ENCODE measurements at places on chromosomes 11 and 22. TPM values are rescaled to one million over a fixed set of nuclear protein-coding genes. Genes with fewer than 3 reads are reported as not detected.
A peak's percentile ranks its signal among the peaks of the same experiment; 100 is the strongest.

AIFM3 gene
- total RNA-seq: 0.42 TPM

STX3 gene
- total RNA-seq: 9.1 TPM

TCN1 gene
- not detected for total RNA-seq

C11orf86 gene
- total RNA-seq: not detected

VPREB3 gene
- total RNA-seq: 1.1 TPM

TMA7B gene
- total RNA-seq: not detected

CD3D gene
- total RNA-seq: 0.46 TPM

NCAPH2 gene
- 20.0 TPM for total RNA-seq

TRPM5 gene
- not detected for total RNA-seq

- DNase-seq: no peak
These were observed 46.6 kb downstream of the OTOG start for GRCh38 chr11:17593466-17594245.

DNA sequence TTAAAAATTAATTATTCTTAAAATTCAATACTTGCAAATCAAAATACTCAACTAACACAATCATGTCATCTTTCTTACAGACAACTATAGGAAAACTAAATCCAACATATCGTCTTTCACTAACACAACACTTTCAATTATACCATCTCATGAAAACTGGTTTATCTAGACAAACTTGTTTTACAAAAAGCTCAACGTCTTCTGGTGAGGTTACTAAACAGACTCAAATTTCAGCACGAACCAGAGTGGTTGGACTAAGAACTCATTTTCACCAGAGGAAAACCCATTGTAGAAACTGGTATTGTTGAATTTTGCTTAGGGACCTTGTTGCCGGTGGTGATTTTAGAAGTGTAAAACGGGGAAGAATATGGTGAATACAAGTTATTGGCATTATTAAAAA, 52.2 kb downstream of the NUP98 start:
- no peak for DNase-seq

- no peak for DNase-seq
These were observed 377.2 kb upstream of the DDI1 start for GRCh38 chr11:103659206-103659618.

DNA sequence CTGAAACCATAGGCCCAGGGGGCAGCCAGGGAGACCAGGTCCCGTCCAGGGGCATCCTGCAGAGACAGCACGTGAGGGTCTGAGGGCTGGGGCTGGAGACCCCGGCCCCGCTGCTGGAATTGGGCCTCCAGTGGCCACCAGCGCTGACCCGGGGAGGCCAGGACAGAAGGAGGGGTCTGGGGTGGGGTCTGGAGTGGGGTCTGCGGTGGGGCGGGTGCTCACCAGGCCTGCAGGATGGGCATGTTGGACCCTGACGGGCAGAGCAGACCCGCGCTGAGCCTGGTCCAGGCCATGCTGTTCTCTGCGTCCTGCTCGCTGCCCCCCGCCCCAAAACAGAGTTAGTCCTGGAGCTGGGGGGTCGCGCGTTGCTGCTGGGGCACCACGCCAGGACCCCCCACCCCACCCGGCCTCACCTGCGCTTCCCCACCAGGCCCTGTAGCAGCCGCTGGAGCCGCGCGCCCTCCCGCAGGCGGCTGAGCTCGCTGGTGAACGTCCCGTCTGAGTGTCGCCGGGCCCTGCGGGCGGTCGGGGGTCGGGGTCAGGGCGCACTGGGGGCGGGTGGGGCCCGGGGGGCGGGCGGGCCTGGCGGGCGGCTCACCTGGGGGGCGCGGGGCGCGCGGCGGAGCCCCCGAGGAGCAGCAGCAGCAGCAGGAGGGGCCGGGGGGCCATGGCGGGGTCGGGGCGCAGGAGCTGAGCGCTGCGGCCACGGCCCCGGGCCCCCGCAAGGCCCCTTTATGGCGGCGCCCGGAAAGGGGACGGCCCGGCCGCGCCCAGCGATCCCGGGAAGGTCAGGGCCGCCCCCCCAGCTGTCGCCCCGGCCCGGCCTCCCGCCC, at the start of gene SCT:
SCT (minus strand) TSS at position 707 of the 833 bp plus-strand sequence; CDS start at position 669, 38 bp downstream.
- no peak for DNase-seq

DNA sequence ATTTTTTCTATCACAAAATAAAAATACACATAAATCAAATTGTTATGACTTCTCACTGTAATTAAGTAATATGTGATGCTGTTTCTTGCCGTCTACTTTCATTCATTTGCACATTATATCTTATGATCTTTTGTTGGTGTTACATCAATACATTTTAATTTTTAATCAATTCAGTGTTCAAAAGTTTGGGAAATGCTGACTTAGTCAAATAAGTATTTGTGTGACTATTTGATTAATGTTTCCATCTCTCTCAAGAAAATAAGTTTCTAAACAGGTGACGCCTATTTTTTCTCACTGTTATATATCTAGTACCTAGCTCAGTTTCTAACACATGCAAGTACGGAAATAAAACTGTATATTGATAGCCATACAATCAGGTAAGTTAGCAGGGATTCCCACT, 329.5 kb upstream of the KIRREL3 start:
- DNase-seq: no peak

GRCh38 chr22:38970551-38970950, 11.6 kb upstream of the APOBEC3B start:
- no peak for DNase-seq

DNA sequence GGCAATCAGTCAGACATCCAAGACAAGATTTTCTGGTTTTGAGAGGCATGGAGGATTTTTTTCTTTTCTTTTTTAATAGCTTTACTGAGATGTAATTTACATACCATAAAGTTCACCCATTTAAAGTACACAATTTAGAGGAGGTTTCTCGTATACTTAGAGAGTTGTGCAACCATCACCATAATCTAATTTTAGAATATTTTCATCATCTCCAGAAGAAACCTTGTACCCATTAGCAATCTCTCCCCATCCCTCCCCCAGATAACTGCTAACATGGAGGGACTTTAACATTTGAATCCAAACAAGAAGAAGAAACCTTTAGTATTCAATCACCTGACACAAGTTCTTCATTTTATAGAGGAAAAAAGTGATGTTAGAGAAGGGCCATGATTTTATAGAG, 83.6 kb downstream of the CLPB start:
- DNase-seq: no peak

DNA sequence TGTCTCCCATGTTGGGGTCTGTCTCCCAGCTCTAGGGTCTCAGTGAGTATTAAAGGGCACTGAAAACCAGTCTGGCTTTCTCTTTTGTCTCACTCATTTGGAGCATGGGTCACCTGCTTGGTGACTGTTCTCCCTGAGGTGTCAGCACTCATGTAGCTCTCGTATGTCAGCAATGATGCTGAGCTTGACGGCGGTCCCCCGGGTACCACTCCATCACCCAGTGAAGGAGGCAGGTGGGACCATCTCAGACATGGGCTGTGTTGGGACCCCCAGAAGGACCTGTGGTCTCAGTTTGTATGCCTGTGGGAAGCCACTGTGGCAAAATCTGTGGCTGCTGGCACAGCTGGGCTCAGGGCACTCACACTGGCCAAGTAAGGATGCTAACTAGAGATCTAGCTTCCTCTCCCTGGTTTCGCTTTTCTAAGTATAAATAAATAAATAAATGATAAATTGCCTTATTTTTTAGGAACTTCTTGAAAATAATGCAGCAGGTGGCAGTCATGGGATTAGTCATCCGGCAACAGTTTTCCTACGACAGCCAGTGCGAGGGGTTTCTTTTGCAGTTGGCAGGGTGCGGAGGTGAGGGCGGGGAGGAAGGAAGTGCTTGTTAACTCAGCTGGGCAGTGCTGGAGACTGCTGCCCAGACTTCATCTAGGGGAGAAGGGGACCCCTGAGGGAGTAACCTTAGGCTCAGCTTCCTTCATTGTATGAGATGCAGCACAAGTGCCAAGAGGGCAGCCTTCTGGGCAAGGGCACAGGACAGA, 48.8 kb downstream of the OSBP2 start:
- no peak for DNase-seq

GRCh38 chr11:72965672-72966071, 151.5 kb downstream of the ATG16L2 start:
- no peak for DNase-seq

DNA sequence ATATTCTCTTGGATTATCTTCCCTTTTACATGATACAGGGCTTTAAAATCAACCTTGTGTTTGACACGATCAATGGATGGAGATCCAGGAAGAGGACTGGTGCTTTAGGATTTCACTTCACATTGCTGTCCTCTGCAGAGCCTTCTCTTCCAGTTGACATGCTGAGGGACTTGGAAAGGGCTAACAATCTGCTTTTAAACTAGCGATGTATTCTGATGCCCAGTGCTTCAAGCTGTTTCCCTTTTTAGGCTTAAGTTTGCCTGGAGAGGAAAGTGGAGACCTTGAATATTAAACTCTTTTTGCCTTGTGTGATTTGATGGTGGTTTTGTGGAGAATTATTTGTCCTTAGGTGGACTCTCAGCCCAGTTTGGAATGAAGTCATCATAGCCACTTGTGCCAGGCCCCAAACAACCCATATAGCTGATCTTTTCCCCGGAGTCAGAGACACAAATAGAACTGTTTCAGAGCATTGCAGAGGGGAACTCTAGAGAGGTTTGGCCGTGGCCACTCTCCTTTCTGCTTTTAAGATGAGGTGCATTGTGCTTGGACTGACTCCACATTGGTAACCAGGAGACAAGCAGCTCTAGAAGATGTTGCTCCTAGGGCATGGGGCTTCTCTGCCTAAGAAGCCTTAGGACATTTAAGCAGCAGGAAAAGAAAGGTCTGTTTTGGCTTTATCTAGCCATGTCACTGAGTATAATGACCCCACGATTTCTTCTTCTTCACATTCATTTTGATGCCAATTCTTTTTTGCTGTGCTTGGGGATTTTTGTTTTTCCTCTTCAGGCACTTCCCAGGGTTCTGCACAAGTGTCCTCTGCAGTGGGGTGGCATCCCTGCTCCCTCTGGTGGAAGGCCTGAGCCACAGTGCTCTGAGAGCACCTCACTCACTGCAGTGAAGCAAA, 152.8 kb downstream of the NCAM1 start:
- DNase-seq: peak; percentile 17

DNA sequence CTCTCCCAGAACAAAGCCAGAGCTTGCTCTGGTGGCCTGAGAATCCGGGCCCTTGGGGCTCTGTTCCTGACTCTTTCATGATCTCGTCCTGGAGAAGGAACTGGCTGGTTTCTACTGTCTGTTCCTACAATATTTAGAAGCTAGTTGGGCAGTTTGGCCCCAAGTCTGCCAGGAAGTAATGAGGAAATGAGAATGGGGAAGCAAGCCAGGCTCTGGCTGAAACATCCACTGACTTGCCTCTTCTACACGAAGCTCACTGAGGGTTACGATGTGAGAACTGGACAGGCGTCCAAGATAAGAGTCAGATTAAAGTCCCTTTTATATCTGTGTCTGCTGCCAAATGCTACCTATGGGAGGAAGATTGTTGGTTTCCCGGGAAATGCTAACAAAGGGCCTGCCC, 110.0 kb upstream of the KIRREL3 start:
- no peak for DNase-seq

GRCh38 chr11:117170210-117170609, 8.3 kb upstream of the SIDT2 start:
- DNase-seq: no peak

GRCh38 chr22:22870577-22871404, 16.8 kb upstream of the IGLL5 start:
- no peak for DNase-seq

- DNase-seq: no peak
These were observed 14.4 kb downstream of the KCNJ5 start for GRCh38 chr11:128905345-128906184.

DNA sequence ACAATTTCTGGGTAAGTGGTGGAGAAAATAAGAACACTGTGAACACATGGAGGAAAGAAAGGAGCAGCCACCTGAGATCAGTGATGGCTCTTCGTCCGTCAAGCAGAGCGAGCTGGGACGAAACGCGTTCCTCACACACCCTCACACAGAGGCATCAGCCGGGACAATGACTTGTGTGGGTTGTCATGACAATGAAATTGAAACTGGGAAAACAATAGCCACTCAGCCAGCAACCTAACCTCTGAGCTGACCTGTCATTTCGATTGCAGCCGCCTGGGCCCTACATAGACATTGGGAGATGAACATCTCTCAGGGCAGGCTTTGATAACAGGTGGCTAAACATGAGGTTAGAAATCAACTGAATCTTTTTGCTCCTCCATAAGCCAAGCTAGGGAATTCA, 51.3 kb downstream of the TRIM29 start:
- DNase-seq: no peak

Measured in gastrocnemius medialis (tissue), 4 donors.